ENCODE measurements at places on chromosomes 5 and 9.

DNA sequence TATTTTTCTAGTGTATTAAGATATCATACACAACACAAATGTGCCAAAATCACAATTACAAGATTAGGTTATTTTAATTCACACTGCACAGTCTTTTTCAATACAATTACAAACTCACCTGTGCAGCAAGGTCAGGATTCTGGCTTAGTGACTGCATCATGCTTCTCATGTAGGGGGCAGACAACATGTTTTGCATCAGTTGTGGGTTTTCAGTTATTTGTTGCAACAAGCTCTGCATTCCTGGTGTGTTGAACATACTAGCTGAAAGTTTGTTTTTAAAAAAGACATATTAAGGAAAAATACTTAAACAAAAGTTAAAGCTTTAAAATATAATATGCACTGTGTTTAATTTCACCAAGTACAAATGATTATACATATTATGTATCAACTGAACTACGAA, 38.7 kb downstream of the UBQLN1 start:
- no peak for DNase-seq

DNA sequence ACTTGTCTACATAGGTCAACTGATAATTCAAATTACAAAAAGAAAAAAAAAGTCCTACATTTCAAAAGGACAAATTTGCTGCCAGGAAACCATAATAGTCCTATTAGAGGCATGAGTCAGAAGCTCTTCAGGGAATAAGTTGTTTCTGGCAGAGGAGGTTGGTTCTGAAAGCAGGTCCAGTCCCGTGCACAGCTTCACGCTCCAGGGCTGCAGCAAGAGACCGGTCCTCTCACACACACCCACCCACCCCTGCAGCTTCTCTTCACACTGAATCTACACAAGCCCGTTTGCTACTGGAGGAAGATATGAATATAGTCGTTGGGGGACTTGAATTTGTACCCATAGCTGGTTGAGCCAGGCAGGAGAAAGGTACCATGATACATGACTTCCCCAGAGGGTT, 36.9 kb upstream of the SLC1A3 start:
- DNase-seq, result no peak

GRCh38 chr5:14476786-14477435, 104.7 kb upstream of the OTULINL start:
- DNase-seq, result no peak

GRCh38 chr5:149827546-149827945, 97.4 kb downstream of the PPARGC1B start:
- DNase-seq, result no peak

DNA sequence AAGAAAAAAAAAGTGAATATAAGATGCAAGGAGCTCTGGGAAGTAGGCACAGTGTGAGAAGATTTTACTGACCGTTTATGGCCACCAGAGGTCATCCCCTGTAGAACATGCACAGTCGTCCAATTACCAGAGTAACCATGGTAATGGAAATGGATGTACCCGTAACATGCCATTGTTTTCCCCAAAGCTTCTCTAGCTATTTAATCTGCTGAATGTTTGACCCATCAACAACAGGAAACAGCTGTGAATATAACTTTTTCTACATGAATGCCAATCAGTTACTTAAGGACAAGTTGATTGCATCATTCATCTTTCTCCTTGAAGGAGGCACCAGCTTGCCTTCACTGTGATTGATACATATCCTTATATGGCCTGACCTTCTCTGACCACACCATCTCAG, 1967.0 kb upstream of the CDH9 start:
- no peak for DNase-seq

- DNase-seq, result no peak
These were observed 15.9 kb downstream of the EXD3 start for GRCh38 chr9:137406876-137407589.

- DNase-seq, result no peak
These were observed 10.4 kb downstream of the PTCH1 start for GRCh38 chr9:95506428-95506677.

DNA sequence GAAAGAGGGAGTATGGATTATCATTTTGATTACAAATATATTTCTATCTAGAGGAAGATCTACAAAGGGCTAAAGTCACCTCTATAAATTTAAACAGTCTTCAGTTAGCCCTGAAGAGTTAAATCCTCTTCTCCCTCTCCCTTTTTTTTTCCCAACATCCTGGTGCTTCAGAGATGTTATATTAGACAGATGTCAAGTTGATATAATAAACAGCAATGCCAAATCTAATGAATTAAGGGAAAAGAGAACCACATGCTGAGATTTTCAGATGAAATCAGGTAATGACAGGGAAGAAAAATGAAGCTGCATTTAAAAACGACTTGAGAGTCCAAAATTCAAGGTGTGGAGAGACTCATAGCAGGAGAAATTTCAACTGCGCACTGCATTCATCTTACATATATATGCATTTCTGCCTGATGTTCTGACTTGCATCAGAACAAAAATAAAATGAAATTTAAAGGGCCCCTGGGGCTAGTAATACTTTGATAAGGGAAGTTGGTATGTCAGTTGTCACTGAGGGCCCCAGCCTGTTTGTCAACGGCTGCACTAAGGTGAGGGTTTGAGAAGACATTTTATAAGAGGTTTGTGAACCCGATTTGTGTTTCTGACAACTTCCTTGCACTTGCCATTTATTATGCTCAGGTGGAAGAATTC, 338.9 kb upstream of the PANK3 start:
- no peak for DNase-seq

- DNase-seq, result no peak
These were observed 150.3 kb downstream of the XRCC4 start for GRCh38 chr5:83227611-83228010.

GRCh38 chr5:136174021-136174659, 18.8 kb downstream of the SMIM32 start:
- no peak for DNase-seq

GRCh38 chr9:87239312-87239711, 258.4 kb upstream of the DAPK1 start:
- no peak for DNase-seq

- no peak for DNase-seq
These were observed 31.0 kb downstream of the FSTL4 start for GRCh38 chr5:133581348-133581747.

Data from stimulated activated CD8-positive, alpha-beta memory T cell treated with anti-CD3 and anti-CD28 coated beads, Interleukin-15, amount 100 ng/mL, for 1 hour (primary cell).